ENCODE measurements at places on chromosomes 12 and 14.

- no peak for DNase-seq
Observed at GRCh38 chr12:111066744-111067437, 146.5 kb upstream of the MYL2 start.

GRCh38 chr14:103542605-103543088, 13.7 kb downstream of the TRMT61A start:
- DNase-seq = no peak

GRCh38 chr12:110741341-110742095, 1.2 kb downstream of the PPP1CC start:
- DNase-seq = no peak

GRCh38 chr14:92995620-92996019, 72.7 kb downstream of the CHGA start:
- DNase-seq = no peak

DNA sequence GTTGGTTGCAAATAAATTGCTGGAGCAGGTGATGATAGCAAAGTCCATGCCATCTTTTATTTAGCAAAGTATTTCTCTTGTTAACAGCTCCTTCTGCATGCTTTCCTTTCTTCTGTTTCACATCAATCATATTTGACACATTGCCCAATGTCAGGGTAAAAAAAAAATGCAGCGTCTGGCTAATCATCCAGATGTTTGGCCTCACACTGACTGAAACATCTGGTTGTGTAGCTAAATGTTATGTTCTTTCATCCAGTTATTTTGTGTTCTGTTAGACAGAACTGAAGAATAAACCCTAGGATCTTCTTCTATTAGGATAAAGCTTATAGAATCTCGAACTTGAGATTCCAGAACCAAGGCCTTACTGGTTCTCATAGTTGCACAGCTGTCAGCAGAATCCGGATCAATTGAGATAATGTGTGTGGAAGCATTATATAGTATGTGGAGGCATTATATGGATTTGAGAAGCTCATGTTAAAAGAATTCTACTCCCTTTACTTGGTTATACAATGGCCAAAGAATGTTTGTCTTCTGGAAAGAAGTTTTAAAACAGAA, 859.2 kb downstream of the DIO2 start:
- no peak for DNase-seq

- no peak for DNase-seq
Observed at GRCh38 chr12:99767809-99768208, 120.3 kb downstream of the GARIN6 start.

DNA sequence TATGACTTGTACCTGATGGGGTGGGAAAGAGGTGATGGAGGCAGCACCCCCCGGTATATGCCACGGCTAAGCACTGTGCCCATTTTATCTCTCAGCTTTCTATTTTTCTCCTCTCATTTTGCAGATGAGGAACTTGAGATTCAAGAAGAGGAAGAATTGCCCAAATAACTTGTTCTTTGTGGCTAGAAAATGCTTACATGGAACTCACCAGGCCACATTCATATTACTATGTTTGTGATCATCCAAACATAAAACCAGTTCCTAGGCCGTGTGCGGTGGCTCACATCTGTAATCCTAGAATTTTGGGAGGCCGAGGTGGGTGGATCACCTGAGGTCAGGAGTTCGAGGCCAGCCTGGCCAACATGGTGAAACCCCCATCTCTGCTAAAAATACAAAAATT, 14.5 kb upstream of the PSMD9 start:
- no peak for DNase-seq

GRCh38 chr12:95547522-95548055, 3.7 kb downstream of the USP44 start:
- no peak for DNase-seq

- DNase-seq = no peak
Observed at GRCh38 chr14:100190126-100190525, 30.7 kb upstream of the DEGS2 start.

DNA sequence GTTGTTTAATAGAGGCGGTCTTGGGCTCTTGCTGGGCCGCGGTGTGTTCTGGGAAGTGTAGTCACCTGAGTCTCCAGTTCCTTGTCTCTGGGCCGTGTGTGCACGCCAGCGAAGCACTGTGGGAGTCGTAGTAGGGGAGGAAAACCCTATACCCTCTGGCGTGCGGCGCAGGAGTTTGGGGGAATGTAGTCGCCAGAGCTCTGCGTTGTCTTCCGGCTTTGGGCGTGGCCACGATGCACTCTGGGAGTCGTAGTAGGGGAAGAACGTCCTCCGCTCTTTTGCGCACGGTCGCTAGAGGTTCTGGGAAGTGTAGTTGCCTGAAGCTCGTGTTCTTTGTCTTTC, 726 bp upstream of the ZNF140 start:
- peak; percentile 92 for DNase-seq

DNA sequence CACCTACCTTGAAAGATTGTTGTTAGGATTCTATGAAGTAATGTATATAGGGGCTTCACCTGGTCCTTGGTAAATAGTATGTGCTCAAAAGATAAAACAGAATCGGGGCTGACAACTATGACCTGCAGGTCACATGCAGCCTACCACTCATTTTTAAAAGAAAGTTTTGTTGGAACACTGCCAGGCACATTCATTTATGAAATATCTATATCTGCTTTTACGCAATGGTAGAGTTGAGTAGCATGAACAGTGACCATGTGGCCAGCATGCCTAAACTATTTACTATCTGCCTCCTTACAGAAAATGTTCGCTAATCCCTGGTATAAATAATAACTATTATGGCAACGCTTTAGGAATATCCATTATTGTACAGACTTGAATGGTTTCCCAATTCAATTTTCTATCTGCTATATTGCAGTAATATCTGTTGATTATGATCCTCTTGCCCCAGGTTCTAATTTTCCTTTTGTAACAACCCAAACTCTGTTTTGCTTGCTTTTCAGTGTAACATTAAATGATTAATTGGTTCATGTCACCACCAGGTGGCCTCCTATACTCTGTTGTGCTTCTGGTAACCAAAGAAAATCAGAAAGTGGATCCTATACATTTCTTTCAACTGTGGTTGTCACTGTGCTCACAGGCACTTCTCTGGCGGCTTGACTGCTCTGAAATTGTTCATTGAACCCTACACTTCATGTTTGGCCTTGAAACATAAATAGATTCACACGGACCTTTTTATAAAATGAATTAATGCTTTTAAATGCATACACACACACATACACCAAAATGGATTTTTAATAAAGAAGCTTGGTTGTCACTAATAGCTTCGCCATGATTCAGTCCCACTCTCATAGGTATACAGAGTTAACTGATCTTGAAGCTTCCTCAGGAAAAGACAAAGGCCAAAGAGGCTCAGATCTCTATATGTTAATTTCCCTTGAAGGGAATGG, 227.7 kb upstream of the NPAS3 start:
- DNase-seq = no peak

GRCh38 chr12:95184121-95184520, 33.1 kb downstream of the FGD6 start:
- DNase-seq = no peak

DNA sequence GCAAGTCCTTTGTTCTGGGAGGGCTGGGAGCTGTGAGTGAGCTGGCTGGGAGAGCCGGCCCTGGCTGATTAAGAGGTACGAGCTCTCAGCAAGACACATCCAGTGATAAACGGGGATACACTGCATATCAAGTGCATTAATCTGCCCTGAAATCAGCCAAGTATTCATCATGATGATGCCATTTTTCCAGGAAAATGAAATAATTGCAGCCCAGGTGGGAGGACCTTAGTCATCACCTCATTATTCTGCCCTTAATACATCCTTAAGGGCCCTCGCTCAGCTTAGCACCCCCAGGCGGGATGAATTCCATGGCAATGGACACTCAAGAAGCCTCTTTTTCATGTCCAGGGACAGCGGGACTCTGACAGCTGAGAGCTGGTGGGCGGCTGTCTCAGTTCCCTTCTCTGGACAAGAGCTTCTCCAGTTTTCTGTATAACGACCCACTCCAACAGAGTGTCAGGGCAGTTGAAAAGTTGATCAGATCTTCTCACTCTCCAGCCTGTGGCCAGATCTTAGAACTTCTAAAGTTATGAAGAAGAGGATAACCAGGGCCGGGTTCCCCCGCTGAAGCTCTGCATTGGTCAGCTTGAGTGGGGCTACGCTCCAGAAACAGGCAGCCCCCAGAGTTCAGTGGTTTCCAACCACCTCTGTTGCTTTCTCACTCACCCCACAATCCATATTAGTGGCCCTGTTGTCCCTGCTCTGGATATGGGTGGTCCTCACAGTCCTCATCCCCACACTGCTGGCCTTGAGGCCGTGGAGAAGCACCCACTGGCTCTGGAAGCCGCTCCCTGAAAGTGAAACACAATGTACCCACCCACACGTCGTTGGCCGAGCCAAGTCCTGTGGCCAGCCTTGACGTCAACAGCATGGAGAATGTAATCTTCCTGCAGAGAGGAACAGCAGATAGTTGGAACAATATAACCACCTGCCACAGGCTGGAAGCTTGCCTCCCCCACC, 306.2 kb upstream of the DIO3 start:
- no peak for DNase-seq

GRCh38 chr12:126726481-126727217, 1540.3 kb upstream of the TMEM132C start:
- no peak for DNase-seq

- DNase-seq = no peak
Observed at GRCh38 chr12:91210618-91211017, 28.0 kb upstream of the DCN start.

DNA sequence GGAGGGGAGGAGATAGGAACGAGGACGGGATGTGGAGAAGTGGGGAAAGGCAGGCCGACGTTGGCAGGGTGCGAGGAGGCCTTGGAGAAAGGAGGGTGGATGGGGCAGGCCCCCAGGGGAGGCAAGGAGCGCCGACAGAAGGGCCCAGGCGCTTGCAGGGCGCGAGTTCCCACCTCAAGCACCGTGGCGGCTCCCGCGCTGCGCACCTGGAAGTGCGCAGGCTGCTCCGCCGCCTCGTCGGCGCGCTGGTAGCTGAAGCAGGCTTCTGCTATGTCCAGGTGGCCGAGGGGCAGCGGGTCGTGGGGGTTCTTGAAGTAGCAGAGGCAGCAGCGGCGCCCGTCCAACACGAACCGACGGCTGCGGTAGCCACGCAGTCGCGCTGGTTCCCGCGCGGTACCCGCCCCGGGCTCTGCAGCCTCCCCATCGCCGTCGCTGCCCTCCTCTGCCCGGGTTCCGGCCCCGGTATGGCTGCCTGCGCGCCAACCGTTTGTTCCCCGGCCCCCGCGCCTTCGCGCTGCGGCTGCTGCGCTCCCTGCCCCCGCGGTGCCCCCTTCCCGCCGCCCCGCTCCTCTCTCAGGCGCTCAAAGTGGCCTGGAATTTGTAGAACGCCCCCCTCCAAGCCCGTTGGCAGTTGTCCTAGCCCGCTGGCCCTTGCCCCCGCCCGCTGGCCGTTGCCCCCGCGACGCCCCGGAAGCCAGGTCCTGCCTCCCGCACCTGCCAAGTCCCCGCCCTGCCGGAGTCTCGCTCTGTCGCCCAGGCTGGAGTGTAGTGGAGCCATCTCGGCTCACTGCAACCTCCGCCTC, 1.1 kb upstream of the ACTR6 start:
- DNase-seq = peak; percentile 47

GRCh38 chr14:50008974-50009373, 107.4 kb downstream of the VCPKMT start:
- no peak for DNase-seq

DNA sequence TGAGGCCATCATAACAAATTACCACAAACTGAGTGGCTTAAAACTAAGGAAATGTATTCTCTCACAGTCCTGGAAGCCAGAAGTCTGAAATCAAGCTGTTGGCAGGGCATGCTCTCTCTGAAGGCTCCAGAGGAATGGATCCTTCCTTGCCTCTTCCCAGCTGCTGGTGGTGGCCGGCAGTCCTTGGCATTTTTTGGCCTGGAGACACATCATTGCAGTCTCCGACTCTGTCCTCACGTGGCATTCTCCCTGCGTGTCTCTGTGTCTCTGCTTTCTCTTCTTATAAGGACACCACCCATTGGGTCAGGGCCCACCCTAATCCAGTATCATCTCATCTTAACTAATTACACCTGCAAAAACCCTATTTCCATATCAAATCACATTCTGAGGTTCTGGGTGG, 206.1 kb downstream of the SLC41A2 start:
- DNase-seq = no peak

- DNase-seq = no peak
Observed at GRCh38 chr14:69687606-69688298, 76.4 kb downstream of the SUSD6 start.

DNA sequence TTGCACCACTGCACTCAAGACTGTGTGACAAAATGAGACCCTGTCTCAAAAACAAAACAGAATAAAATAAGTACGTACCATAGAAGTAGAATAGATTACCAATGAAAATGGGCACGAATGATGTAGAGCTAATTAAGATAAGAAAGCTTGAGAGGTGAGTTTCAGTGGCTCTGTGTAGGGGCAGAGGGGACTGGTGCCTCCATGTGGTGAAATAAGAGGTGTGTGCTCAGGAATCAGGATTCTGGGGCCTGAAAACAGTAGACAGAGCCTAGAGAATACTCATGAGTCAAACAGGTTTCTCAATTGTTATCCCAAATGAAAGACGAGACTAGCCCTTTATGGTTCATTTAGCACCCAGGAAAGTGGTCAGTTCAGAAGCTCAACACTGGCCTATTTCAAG, 1145.1 kb downstream of the FLRT2 start:
- no peak for DNase-seq

DNA sequence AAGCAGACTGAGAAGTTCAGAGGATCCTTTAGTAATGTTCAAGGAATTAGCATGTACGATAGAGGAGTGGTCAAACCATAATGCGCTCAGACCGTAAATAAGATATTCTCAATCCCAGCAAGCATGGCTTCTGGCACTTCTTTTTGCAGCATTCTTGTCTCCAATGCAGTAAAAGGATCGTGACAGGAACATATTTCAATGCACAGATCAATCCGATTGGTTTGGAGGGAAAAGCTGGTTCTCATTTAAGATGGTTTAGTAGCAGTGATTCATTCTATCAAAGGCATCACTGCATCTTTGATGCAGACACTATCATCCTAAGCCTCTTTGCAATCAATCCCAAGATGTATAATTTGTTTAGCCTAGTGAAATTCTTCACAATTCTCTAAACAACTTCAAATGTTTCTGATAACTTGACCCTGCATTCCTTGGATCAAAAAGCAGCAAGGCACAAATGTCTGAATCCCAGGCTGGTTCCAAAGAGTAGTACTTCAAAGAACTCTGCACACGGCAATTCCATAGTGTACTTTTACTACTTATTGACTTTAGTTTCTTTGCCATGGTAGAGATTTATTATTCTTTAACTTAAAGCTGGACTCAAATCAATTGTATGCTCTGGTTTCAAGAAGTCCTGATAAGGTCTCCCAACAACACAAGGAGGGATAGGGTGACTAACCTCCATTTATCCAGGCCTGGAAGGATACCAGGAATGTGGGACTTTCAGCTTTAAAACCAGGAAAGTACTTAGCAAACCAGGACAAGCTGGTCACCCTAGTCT, 96.8 kb upstream of the MDM1 start:
- no peak for DNase-seq
